ENCODE measurements at places on chromosomes 13 and 19. TPM values are rescaled to one million over a fixed set of nuclear protein-coding genes. Genes with fewer than 3 reads are reported as not detected.

Gene DPF1
- total RNA-seq: 3.5 TPM

Gene PCDH20
- total RNA-seq: not detected

Gene NLRP9
- total RNA-seq: not detected

Gene KIR2DL4
- total RNA-seq: not detected

Gene WTIP
- 34.2 TPM for total RNA-seq

Gene ZNF835
- total RNA-seq: not detected

Gene YJEFN3
- 3.2 TPM for total RNA-seq

Gene ZNF90
- total RNA-seq: 0.89 TPM

Gene GPR183
- 0.18 TPM for total RNA-seq

Gene CEACAM21
- total RNA-seq: not detected

Gene PODNL1
- 8.9 TPM for total RNA-seq

Gene POSTN
- 194 TPM for total RNA-seq

Gene EPSTI1
- 3.2 TPM for total RNA-seq

Gene MBD3L3
- total RNA-seq: not detected

Gene ZNF415
- 2.7 TPM for total RNA-seq

Gene HPN
- total RNA-seq: not detected

Gene KLK3
- total RNA-seq: not detected

Gene DCLK1
- 1.2 TPM for total RNA-seq

Gene DEDD2
- 22.0 TPM for total RNA-seq

Gene PRR20D
- not detected for total RNA-seq

Gene PSG3
- total RNA-seq: not detected

Gene SIGLEC11
- not detected for total RNA-seq

Gene ETV2
- total RNA-seq: not detected

Gene CKAP2
- 38.1 TPM for total RNA-seq

Gene ATP7B
- 2.3 TPM for total RNA-seq

Gene FCER2
- total RNA-seq: not detected

Gene ZNF486
- total RNA-seq: 7.1 TPM

Gene ZNF846
- 12.1 TPM for total RNA-seq

Gene METTL21C
- not detected for total RNA-seq

Gene AP1M2
- total RNA-seq: 14.4 TPM

Gene TYROBP
- total RNA-seq: not detected

Gene FUT6
- not detected for total RNA-seq

Gene LONP1
- 148 TPM for total RNA-seq

Data from myometrial cell (primary cell).